Fibroblast of lung (primary cell): ENCODE measurements at places on chromosomes 16 and 17. TPM values are rescaled to one million over a fixed set of nuclear protein-coding genes. Genes with fewer than 3 reads are reported as not detected.

OTOA gene
- 0.17 TPM in 1 of 2 replicates, not detected in the other for total RNA-seq

DNA sequence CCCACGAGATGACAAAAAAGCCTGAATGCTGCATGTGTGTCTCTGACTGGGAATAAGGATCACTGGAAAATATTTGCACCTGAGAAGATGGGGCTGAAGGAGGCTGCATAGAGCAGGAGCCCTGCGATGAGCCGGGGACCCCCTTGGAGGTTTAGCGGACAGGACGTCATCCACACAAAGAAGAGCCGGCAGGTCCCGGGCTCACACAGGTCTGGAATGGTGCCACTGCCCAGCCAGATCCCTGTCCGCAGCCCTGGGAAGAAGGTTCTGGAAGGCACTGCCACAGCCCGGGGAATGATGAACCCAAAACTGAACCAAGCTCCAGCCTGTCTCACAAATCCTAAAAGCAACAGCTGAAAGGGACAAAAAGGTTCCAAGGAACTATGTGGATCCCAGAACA, 101.8 kb downstream of the ANKRD11 start:
- no peak for DNase-seq

PRSS8 gene
- not detected in 2 replicates for total RNA-seq

- no peak for DNase-seq
Observed at GRCh38 chr16:56199164-56199563, 7.9 kb downstream of the GNAO1 start.

DNA sequence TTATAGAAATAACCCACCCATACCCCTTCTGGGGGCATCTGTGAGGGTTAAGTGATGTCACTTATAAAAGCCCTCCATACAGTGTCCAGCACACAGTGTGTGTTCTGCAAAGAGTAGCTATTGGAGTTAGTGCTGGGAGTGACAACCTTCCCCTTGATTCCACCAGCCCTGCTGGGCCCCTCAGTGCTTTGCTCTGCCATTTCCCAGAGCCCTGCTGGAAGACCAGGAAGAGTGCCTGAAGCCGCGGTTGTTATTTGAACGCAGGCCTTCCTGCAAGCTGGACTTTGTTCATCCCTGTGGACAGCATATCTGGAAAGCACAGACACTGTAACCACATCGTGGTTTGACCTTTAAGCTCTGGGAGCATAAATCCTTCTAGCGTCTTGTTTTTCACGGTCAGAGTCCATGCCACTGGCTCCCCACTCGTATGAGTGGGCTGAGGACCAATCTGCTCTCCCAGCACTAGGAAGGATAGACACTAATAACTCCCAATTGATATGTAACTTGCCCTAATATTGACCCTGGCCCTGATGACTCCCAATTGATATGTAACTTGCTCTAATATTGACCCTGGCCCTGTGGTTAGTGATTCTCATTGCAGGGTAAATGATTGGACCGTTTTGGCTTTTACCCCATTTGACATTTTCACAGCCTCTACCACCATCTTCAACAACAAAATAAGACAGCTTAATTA, 297.1 kb upstream of the MAF start:
- DNase-seq = peak; percentile 51

LAT gene
- total RNA-seq = 0.26 and 0.50 TPM in 2 replicates

DNA sequence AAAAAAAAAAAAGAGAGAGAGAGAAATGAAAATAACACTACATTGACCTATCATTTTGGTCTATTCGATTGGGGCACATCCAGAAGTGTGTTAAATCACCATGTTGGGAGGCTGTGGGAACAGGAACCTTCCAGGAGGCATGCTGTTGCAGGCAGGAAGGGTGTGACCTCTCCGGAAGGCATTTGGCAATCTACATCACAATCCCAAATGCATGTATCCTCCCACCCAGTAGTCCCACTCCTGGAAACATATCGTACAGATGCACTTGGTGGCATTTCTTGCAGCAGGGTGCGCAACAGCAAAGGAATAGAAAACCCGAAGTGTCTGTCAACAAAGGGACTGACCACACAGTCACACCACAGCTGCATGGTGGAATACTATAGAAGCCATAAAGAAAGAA, 7.9 kb downstream of the PLLP start:
- DNase-seq = no peak

GRCh38 chr17:56587298-56587697, 6.2 kb upstream of the NOG start:
- no peak for DNase-seq

KIF2B gene
- total RNA-seq = not detected in 2 replicates

GRIN2A gene
- under 0.01 and 0.33 TPM in 2 replicates for total RNA-seq

CES3 gene
- 0.77 and 1.3 TPM in 2 replicates for total RNA-seq

RASD1 gene
- 0.26 and 2.6 TPM in 2 replicates for total RNA-seq

DNA sequence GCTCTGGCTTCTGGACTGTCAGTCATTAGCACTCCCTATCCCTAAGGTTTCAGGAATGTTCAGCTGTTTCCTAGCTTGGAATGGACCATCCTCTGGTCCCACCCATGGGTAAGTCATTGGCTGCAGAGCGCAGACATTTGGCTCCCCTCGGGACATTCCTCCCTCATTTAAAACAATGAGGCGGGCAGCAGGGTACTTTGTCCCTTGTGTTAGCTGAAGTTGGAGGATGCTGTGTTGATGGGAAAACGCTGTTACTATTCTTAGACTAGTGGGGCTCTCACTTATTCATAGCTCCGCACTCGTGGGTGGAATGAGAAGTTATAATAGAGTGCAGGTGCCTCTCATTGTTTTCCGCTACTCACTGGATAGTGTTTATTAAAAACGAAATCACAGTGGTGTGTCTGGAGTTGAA, 673.8 kb downstream of the WWOX start:
- no peak for DNase-seq
